ENCODE measurements at places on chromosomes 5 and 9.

DNA sequence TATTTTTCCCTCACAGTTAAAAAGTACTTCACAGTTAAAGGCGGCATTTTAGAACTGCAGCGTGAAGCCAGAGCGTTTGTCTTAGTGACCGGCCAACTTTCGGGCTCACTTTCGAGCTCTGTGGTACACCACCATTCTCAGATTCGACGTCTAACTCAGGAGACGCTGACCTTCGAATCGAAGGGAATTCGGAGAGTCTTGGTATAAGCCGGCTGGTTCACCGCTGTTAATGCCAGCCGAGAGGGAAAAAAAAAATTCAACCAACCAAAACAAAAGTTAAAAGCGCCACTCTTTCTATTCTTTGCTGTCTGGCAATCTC is 544 bp upstream of the SNX24 start:
- no peak for DNase-seq

GRCh38 chr5:137273511-137273910 is 225.6 kb downstream of the SPOCK1 start:
- no peak for DNase-seq

GRCh38 chr5:55603922-55604321 is 69.2 kb upstream of the PLPP1 start:
- DNase-seq, result peak; percentile 62

DNA sequence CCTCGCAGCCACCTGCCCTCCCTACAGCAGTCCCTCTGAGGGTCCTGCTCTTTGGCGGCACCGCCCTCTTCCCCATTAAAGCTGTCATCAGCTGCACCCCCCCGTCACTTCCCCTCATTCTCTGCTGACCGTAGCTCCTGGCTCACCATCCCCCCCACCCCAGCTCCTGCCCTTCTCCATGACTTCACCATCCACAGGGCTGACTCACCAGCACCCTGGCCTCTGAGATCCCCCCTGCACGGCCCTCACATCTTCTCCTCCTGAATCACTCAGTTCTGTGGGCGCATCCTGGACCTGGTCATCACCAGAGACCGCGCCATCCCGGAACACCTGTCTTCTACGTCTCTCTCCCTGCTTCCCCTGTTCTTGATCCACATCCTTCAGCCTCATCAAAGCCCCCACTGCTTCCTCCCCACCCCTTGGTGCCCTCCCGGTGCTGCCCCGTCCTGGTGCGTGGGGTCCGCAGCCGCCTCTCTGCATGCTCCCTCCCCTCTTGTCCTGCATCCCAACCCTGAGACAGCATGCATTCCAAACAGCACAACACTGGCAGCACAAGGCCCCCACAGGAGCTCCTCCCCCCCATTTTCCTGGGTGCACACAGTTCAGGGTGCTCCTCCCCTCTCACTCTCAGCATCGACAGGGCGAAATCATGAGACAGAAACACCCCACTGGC is 12.9 kb downstream of the FLT4 start:
- DNase-seq, result no peak

DNA sequence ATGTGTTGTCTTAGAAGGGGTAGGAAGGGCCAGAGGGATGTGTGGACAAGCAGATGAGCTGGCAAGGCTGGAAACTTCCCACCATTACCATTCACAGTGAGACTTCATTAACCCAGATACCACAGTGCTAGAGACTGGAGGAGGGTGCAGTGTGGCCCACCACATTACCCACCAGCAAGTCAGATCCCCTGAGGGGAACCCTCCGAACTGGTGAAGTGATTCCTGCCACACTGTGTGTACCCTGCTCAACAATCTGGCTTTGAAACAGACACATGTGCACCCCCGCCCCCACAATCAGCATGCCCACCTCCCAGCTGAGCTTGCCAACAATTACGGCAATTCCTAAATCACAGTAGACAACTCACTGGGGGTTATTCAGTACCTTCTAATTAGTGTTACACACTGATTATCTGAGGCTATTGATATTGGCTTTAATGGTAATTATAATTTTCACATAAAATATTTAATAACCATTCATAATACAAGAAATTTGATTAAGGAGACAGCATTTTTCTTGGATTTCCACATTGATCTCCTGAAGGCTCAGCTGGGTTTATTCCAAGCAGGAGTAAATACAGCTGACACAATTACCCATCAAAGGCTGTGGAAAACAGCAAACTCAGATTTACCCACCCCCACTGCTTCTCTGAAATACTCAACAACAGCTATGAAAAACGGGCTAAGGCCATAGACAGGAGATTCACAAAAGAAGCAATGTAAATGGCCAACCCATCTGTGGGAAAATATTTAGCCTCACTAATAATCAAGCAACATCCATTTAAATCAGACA is 169.3 kb upstream of the FSTL4 start:
- DNase-seq, result no peak

GRCh38 chr5:89758146-89758545 is 651.4 kb downstream of the CETN3 start:
- DNase-seq, result no peak

GRCh38 chr9:71036501-71036900 is 84.9 kb downstream of the TRPM3 start:
- peak; percentile 1 for DNase-seq

GRCh38 chr9:75593920-75594319 is 296.6 kb upstream of the PCSK5 start:
- no peak for DNase-seq

DNA sequence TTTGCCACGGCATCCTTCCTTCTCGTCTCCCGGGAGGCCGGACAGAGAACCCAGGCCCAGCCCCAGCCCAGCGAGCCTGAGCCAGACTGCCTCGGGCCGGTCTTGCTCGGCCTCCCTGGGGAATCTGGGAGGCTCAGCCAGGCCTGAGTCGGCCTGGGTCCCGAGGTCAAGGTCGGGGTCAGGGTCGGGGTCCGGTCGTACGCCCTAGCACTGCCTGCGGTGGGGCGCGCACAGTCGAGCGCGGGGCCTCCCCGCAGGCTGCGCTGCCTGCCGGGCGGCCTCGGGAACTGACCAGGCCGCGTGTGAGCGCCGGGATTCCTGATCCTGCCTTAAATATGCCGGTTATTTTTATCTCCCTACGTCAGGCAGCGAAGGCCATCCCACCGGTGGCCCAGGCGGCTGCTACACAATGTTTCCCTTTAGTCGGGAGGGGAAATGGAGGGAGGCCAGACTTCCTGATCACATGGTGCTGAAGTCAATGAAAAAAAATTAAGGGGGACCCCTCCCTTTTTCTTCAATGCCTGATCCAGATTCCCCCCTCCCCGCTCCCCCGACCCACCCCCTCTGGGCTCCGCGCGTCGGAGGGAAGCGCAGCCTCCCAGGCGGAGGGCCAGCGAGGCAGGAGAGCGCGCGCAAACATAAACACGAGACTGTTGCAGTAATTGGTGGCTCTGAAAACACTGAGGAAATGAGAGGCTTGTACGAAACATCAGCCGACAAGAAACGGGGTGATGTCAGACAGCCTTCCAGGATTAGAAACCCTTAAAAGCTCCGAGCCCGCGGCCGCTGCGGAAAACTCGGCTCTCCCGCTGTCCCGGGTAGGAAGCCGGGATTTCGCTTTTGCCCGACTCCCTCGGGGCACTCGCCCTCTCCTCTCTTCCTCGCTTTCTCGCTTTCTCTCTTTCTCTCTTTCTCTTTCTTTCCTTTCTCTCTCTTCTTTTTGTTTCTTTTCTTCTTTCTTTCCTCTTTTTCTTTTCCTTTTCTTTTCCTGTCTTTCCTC is 148.2 kb upstream of the KLF4 start:
- peak; percentile 100 for DNase-seq

- DNase-seq, result no peak
Observed at GRCh38 chr9:91882627-91883026, 67.4 kb downstream of the ROR2 start.

DNA sequence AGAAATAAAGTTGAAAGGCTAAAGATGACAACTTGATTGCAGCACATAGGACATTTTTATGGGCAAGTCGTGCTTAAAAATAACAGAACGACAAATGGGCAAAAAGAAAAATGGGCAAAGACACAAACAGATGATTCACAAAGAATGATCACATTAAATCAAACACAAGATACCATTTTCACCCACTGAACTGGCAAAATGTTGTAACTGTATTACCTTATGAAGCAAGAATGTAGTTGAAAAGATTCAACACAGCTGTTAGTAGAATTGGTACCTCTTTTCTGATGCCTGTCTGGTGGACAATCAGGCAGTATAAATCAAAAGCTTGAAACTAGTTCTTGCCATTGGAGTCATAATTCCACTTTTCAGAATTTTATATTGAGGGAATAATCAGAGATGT is 81.0 kb upstream of the PALM2AKAP2 start:
- DNase-seq, result no peak

- DNase-seq, result no peak
Observed at GRCh38 chr9:121975801-121976277, 117.3 kb downstream of the TTLL11 start.

Data from skin of body (tissue), 3 donors.